Liver (tissue), 10 donors: ENCODE measurements at places on chromosomes 16 and 17.
A peak's percentile ranks its signal among the peaks of the same experiment; 100 is the strongest.

GRCh38 chr16:1530349-1530882 lies 3.0 kb upstream of the TMEM204 start:
- DNase-seq, result no peak

DNA sequence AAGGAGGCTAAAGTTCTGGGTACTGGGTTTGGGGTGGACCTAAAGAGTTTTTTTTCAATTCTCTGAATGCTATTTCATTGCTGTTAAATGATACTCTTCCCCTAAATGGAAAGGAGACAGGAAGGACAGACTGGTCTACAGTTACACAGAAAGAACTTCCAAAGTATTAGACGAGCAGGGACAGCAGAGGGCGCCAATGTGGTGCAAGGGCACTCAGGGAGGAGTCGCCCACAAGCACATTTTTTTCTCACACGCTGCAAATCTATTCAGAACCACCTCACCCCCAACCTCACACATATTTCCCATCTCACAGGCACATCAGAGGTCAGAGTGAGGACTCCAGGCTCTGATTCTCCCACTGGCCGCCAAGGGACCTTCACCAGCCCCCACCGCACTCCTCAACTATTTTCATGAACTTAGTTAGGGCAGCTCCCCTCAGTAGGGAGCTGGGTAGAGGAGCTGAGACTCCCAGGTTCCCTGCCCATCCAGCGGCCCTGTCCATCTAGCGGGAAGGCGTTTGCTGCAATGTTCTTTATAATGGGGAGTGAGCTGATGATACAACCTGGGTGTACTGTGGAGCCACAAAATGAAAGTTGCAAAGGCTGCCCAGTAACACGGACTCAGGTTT lies 6.8 kb upstream of the CA4 start:
- DNase-seq, result peak; percentile 81

DNA sequence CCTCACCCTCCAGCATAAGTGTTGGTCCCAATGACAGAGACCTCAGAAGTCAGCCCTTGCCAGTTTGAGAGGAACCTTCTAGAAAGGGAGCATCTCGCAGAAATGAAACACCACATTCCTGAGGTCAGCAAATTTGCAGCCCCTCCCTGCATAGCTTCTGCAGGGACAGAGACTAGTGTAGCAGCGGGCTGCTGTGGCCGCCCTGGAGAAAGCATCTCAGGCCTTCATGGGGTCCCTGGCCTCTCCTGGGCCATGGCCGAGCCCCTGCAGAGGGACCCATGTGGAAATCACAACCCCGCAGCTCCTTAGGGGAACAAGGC lies 11.4 kb downstream of the HS3ST6 start:
- DNase-seq, result no peak

DNA sequence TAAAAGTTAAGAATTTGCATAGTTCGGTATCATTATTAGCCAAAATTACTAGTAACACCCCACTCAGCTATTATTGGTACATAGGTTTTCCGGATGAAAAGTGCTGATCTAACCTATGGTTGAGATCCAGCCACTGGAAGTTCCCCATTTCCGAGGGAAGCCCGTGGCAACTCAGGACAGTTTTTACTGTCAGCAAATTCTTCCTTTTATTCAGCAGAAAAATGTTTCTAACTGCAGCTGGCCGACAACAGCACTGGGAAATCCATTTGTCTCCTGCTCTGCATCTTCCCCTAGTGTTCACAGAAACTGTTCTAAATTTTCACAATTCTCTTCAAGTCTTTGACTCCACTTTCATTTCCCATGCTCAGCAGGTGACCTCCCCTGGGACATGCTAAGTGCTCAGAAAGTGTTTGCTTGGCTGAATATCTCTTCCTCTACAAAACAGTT lies 15.5 kb upstream of the MMD start:
- no peak for DNase-seq

DNA sequence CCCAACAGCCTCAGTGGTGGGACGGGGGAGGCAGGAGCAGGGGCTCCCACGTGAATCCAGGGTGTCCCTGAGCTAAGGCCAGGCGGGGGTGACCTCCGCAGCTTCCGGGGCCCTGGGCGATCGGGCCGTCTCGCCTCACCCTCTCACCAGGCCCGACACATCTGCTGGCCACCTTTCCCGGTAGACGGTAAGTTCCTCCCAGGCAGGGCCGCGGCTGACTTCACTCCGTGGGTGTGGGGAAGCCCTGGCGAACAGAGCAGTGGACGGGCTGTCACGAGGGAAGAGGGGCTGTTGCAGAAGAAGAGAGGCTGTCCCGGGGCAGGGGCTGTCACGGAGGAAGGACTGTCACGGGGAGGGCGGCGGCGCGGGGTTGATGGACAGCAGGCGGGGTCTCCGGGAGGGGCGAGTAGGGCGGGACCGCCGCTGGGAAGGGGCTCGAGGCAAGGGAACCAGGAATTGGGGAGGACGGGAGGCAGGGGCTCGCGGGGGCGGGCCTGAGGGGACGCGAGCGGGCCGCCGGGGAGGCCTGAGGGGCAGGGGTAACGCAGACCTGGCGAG lies 498 bp downstream of the PKMYT1 start:
- DNase-seq, result peak; percentile 51

DNA sequence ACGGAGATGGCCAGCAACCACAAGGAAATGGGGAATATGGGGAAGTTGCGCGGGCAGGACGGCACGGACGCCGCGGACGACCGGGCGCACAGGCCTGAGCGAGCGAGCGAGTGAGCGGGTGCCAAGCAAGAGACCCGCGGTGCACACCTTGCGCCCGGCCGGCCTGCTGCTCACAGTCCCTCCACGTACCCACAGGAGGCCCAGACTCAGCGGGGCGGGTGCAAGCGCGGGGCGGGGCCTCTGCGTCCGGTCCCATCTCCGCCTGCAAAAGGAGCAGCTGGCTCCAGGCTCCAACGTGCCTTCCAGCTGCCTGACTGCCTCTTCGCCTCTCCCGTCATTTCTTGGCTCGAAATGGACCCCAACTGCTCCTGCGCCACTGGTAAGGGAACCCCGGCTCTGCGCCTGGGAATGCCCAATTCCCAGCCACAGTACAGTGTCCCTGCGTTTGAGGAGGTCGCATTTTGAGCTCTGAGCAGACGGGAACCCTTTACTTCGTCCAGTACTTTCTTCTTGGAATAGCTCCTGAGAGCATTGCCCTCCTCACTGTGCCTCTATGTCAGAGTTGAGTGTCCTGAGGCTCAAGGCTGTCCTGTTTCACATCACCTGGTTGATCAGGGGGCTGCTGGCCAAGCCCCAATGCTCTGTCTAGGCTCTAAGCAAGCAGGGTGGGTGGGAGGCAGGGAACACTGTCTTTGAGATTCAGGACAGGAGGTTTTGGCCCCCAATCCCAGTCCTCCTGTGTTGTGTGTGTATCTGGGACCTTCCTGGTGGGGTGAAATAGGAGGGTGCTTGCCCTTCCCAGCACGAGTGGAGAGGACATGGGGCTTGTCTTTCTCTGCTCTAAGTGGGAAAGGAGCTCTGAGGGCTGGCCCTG lies 8.1 kb upstream of the MT1E start:
- DNase-seq, result peak; percentile 71

DNA sequence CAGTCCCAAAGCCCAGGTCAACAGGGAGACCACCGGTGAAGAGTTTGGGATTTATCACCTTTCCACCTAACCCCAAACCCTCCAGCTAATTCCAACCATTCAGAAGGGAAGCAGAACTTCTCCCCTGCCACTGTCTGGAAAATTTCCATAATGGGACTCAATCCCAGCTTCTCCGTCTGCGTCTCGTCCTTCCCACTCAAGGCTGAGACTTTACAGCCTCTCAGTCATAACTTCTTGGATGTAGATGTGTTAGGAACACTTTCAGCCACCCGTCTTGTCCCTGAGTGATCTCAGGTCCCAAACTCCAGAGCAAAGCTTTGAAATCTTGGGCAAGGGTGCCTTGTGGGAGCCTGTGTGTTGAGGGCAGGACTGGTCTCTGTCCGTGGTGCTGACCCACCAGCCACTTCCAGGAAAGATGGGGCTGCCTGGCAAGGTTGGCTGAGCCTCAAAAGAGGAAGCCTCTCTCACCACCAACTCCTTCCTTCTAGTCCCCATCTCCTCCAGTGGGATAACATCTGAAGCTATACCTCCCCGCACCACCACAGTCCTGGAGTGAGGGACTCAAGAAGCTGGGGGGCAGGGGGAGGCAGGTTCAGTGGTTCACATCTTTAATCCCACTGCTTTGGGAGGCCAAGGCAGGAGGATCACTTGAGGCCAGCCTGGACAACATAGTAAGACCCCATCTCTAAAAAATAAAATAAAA lies 9.3 kb downstream of the GAS2L2 start:
- DNase-seq, result no peak

DNA sequence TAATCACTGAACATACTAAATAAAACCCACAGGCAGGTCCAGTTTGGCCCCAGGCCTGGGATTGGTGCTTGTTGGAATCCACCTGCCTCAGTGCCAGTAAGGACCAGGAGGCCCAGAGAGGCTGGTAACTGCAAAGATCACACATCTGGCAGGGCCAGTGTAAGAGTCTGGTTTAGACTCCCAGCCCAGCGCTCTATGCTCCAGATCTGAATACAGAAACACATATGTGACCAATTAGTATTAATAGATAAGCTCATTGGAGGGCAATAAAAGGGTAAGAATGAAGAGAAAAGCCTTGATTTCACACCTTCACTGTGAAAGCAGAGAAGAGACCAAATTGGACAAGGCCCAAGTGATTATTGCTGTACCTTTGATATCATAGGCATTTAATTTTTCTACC lies 13.6 kb upstream of the CCDC182 start:
- no peak for DNase-seq

DNA sequence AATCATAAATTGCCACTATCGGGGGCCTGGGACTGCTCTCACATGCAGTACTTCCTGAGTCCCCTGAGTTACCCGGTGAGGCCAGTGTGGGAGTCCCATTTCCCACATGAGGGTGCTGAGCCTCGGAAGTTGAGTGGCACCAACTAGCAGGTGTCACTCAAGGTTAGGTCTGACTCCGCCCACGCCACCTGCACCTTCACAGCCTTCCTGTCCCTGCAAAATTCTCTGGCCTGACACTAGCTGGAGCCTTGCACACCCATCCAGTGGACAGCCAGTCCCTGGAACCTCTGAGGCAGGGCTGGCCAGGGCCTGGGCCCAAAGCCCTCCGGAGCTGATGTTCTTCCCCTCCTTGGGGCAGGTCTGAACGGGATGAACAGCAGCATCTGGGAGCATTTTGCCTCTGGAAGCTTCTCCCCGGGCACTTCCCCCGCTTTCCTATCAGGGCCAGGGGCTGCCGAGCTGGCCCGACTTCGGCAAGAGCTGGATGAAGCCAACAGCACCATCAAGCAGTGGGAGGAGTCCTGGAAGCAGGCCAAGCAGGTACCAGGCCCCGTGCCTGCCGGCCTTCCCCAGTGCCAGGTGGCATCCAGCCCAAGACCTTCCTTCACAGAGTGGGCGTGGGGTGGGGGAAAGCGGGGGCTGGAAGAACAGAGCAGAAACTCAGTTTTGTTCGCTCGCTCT lies 21.9 kb downstream of the UNC13D start:
- DNase-seq, result no peak

- no peak for DNase-seq
These were observed 9.0 kb upstream of the MYCBPAP start for GRCh38 chr17:50499270-50499669.

GRCh38 chr17:72332367-72332766 lies 211.5 kb downstream of the SOX9 start:
- no peak for DNase-seq

GRCh38 chr17:49252148-49252695 lies 21.6 kb upstream of the PHOSPHO1 start:
- DNase-seq, result no peak

DNA sequence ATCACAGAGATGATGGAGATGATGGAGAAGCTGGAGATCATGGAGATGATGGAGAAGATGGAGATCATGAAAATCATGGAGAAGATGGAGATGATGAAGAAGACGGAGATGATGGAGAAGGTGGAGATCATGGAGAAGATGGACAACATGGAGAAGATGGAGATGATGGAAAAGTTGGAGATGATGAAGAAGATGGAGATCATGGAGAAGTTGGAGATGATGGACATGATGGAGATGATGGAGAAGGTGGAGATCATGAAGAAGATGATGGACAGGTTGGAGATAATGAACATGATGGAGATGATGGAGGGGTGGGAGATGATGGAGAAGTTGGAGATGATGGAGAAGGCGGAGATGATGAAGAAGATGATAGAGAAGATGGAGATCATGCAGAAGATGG lies 34.5 kb downstream of the RBFOX3 start:
- DNase-seq, result no peak

DNA sequence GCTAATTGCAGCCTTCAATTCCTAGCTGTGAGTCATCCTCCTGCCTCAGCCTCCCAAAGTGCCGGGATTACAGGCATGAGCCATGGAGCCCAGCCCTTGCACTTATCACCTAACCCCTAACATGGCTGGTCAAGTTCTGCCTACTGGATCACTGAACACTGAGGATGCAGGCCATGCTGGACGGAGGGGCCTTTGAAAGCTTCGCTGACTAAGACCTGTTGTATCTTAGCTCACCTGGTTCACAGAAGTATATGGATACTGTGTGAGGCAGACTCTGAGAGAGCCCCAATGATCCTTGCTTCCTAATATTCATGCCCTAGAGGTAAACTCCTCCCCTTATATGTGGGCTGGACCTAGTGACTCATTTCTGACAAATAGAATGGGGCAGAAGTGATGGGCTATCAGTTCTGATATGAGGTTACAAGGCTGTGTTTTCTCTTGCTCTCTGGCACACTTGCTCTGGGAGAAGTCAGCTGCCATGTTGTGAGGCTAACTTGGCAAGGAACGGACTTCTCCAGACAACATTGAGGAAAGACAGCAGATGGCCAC lies 11.7 kb upstream of the TMIGD1 start:
- DNase-seq, result no peak

DNA sequence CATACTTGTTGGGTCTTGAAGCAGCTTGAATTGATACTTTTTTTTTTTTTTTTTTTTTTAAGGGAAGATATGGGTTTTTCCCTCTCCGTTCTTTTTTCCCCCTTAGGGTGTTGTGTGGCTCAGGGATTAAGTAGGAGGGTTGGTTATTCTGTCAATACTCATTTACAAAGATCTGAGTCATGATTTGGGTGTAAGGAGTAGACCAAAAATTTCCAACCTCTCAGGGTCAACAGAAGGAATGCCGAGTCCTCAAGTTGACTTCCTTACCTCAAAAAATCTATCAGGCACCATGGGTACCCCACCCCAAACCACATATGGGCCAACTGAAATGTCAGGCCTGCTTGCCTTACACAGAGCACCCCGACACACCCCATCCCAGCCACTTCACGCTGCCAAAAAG lies 230.5 kb downstream of the CCDC182 start:
- DNase-seq, result no peak

- no peak for DNase-seq
These were observed 27.7 kb upstream of the CBX4 start for GRCh38 chr17:79866791-79867518.

DNA sequence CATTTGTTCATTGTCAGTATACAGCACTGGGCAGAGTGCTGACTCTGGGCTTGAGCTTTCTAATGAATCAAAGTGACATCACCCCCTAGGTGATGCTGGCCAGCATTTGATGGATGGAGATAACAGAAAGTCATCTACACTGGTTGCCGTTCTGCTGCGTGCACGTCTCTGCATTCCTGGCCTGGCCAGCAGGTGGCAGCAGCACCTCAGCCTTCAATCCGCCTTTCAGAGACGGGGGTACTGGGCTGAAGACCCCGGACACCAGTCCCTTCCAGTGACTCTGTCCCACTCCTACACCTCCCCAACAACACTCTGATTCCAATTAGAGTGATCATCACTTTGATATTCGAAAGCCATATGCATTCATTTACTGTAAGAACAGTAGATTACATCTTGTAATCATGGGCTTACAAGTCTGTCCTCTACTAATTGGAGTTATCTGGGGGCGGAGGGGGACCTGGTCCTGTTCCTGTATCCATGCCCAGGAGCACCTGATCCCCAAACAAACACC lies 6.0 kb downstream of the CPSF4L start:
- DNase-seq, result peak; percentile 78

- no peak for DNase-seq
These were observed at the start of gene KRT20 for GRCh38 chr17:40884708-40885512. Gene KRT20, minus strand, starts transcription at chr17:40885242. Its CDS starts 57 bp downstream, at chr17:40885185.
